ENCODE measurements at places on chromosomes 12 and 14.

DNA sequence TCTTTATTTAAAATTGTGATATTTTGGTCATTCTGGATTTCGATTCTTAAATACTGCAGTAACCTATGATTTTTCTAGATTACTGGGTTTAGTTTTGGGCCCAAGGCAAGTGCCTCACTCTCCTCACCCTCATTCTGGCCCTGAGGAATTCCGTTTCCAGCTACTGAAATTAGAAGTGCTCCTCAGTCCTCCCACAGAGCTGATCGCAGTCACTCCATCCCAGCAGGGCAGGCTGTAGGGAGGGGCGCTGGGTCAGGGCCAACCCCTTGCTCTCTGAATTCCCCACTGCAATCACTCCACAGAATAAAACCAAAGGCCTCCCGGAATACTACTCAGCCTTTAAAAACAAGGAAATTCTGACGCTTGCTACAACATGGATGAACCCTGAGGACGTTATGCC is 66.5 kb upstream of the DIO3 start:
- no peak for DNase-seq

DNA sequence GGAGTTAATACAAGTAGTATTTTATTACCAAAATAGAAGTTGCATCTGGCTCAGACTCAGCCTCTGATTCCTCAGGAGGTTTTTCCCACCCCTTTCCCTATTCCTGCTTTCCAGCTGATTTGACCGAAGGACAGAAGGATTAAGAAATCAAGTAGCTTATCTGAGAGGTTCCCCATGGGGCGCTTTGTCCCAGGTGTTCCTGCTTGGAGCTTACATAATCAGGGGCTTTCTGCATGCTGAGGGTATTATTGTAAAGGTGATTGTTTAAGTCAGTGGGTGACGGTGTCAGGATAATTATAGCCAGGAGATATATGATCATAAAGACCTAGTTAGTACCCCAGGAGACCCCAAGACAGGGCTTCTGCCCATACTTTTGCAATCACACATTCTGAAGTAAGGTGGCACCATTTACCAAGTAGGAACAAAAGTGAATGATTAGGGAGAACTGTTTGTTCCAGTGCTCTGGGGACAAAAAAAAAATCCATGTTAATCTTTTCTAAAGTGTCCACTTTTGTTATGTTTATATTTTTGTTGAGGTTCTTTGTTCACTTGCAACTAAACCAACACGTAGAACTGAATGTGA is 921.3 kb downstream of the NRXN3 start:
- DNase-seq = no peak

- no peak for DNase-seq
Measured at GRCh38 chr12:114000861-114001260, 34.7 kb upstream of the RBM19 start.

DNA sequence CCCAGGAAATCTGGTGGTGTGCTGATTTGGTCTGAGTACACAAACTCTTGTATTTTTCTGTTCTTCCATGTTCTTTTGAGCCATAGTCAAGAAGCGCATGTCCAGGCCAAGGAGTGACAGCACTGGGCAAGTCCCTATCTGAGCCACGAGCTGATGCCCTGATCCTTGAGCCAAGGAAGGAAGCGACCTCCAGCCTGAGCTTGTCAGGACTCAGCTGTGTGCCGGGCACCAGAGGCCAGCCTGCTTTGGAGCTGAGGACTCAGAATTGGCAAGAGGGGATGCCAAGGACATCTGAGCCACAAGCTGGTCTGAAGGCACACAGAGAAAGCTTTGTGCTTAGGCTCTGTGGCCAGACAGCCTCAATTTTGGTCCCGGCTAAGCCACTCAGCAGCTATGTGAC is 52.6 kb downstream of the GALNT16 start:
- no peak for DNase-seq

- peak; percentile 78 for DNase-seq
Measured at GRCh38 chr12:119659289-119659897, 8.5 kb upstream of the PRKAB1 start.

- no peak for DNase-seq
Measured at GRCh38 chr12:56229916-56230431, at the start of gene SLC39A5. TSS of gene SLC39A5 (plus strand) at chr12:56230051. CDS start at chr12:56231275, 1,224 bp downstream.

GRCh38 chr14:41860586-41860985 is 253.9 kb downstream of the LRFN5 start:
- no peak for DNase-seq

DNA sequence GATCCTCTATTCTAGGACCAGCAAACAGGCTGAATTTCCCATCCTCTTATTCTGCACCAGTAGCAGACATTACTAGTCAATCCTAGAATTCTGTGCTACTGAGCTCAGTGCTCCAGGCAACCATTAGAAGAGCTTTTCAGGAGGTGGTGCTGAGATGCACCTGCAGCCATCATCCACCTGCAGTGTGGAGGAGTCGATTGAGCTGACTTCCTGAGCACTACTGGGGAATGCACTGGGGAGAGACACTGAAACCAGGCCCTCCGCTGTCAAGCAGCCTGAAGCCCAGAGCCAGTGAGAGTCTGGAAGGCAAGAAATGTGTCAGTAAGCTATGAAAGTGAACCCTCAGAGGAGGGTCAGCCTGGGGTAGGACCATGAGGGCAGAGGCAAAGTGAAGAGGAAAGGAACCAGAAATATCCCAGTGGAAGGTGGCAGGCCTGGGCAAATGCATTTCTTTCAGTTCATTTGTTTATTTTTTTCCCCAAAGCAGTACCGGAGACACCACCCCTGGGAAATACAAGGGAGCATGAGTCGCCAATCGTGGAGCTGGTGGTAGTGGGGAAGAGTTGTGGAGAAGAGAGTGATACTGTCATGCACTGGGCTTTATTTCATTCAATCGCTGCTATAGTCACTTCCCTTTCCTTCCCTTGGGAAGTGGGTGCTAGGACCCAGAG is 23.0 kb upstream of the SERPINA4 start:
- no peak for DNase-seq

GRCh38 chr12:124021007-124021406 is 48.0 kb downstream of the ZNF664 start:
- no peak for DNase-seq

DNA sequence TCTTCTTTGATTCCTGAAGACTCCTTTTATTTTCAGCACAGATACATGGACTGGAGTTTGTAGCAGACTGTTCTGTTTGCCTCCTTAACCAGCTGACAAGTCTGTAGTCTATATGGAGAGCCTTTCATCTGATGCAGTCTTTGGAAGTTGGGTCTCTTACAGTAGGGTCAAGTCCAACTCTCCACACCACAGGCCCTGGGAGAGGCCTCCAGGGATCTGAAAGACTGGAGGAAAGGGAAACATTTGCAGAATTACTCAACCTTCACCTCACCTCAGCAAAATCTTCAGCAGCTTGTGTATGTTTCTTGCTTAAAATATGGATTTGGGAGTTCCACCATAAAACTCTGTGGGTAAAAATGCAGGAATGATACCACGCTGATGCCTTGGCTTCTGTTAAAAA is 188.4 kb downstream of the MSRB3 start:
- DNase-seq = no peak

DNA sequence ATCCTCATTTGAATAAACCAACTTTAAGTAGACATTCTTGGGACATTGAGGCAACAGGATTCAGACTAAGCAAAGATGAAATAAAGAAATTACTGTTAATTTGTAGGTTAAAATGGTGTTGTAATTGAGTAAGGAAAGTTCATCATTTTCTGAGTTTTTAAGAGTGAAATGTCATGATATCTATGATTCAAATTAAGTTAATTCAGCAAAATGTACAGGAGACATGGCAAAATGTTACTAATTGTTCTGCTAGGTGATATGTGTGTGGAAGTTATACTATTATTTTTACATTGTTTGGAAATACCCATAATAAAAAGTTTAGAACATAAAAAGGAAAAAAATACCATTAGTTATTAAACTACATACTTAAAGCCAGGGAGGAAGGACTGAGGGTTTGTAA is 55.0 kb upstream of the EGLN3 start:
- DNase-seq = no peak

GRCh38 chr12:103571286-103571685 is 15.8 kb upstream of the STAB2 start:
- no peak for DNase-seq
